AG10803 (cell line): ENCODE measurements at places on chromosomes 2 and 18.

DNA sequence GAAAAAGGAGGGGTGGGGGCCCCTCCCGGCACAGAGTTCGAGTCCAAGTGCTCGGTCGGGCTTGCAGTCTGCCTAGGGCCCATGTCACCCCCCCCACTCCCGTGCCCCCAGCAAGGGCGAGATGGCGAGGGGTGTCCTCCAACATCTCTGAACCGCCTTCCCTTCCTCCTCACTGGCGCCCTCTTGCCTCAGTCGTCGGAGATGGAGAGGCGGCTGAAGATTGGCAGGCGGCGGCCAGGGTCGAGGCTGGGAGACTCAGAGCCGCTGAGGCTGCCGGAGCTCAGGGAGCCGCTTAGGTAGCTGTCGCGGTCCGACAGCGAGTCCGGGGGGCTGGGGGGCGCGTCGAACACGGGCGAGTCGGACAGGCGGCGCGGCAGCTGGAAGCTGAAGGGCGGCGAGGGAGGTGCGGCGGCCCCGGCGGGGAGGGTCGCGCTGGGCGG lies 2.3 kb downstream of the ZFP36L2 start:
- peak; percentile 75 for DNase-seq

- DNase-seq, result peak; percentile 68
Measured at GRCh38 chr2:175742367-175742766, 259.7 kb downstream of the LNPK start.

GRCh38 chr2:219037783-219038499 lies 3.4 kb downstream of the CFAP65 start:
- DNase-seq, result no peak

- peak; percentile 3 for DNase-seq
Measured at GRCh38 chr18:43720041-43720440, 442.8 kb upstream of the SYT4 start.

DNA sequence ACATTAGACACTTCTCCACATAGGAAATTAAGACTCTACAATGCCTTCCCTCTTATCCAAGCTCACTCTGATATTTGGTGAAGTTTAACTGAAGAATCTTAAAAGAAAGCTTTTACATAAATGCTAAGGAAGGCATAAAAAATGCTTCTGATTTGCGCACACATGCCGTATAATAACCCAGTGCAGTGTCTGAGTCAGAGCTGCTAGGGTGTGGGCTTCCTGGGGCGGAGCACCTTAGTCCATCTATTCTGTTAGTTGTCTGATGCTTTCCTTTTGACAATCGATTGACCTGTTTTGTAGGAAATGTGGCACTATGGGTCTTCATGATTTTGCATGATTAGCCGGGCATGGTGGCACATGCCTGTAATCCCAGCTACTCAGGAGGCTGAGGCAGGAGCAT lies 231.5 kb downstream of the AFF3 start:
- DNase-seq, result no peak

- DNase-seq, result peak; percentile 88
Measured at GRCh38 chr2:36441816-36442215, 86.2 kb downstream of the CRIM1 start.
